ENCODE measurements at places on chromosomes 3 and 15. TPM values are rescaled to one million over a fixed set of nuclear protein-coding genes. Genes with fewer than 3 reads are reported as not detected.

The ACTRT3 gene
- total RNA-seq, result 3.2 TPM

DNA sequence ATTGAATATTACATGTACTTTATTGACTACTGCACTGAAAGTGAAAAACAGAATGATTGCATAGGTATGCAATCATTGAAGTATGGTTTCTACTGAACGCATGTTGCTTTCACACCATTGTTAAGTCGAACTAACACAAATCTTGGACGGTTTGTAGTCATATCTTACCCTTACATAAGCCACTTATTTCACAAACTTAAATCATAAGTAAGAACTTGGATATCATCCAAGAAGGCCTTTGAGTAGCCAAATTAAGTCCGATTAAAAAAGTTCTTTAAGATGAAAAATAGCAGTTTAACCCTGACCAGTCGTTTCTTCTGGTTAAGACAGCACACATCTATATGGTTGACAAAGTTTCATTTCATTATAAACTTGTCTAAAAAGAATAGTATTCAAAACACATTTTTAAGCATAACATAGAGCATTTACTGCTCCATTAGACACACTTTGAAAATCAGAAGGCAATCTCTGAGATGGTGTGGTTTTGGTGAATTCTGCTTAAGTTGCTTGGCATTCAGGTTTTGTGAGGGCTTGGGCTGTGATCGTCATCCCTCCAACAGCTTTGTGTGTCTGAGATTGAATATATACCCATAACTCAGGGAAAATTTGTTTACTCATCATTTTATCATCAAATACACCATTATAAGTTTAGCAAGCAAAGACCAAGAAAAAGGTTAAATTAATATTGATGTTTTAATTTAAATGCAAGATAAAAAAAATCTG is 92.2 kb downstream of the NFKBIZ start:
- H3K27ac ChIP-seq, result peak overlapping the region; percentile 3
- DNase-seq, result no peak
- H3K4me1 ChIP-seq, result peaks cover 12% of the 10 kb centered on the region

The CCR8 gene
- not detected for total RNA-seq

DNA sequence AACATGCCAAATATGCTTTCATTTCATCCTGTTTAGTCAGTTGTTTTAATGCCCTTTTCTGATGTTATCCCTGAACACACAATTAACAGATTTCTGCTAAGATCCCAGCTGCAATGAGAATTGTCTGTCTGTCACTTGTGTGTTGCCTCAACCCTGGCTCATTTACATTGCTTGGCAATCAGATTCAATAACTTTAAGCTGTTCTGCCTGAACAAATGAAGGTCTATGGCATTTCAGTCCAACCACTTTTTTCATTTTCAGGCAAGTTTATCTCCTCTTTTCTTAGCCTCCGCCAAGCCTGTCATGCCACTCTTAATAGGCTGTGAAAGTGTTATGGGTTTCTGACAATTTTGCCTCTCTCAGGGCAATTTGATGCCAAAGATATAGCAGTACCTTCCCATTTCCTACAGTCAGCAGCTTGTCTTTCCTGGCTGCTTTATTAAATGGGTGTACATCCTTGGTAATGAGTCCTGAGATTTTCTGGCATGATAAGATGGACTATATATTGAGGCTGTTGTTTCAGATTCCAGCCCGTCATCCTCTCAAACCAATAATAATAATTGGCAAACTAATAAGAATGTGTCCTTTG is 68.7 kb upstream of the ADAMTS9 start:
- H3K27me3 ChIP-seq, result no peaks in the 10 kb centered on the region
- H3K36me3 ChIP-seq, result no peaks in the 10 kb centered on the region
- no peak overlapping the region for H3K27ac ChIP-seq
- H3K4me3 ChIP-seq, result no peak overlapping the region

GRCh38 chr15:101434032-101434920 is 55.2 kb downstream of the PCSK6 start:
- H3K4me3 ChIP-seq, result no peak overlapping the region
- no peaks in the 10 kb centered on the region for H3K36me3 ChIP-seq
- H3K27me3 ChIP-seq, result no peaks in the 10 kb centered on the region
- H3K27ac ChIP-seq, result no peak overlapping the region
- DNase-seq, result no peak

DNA sequence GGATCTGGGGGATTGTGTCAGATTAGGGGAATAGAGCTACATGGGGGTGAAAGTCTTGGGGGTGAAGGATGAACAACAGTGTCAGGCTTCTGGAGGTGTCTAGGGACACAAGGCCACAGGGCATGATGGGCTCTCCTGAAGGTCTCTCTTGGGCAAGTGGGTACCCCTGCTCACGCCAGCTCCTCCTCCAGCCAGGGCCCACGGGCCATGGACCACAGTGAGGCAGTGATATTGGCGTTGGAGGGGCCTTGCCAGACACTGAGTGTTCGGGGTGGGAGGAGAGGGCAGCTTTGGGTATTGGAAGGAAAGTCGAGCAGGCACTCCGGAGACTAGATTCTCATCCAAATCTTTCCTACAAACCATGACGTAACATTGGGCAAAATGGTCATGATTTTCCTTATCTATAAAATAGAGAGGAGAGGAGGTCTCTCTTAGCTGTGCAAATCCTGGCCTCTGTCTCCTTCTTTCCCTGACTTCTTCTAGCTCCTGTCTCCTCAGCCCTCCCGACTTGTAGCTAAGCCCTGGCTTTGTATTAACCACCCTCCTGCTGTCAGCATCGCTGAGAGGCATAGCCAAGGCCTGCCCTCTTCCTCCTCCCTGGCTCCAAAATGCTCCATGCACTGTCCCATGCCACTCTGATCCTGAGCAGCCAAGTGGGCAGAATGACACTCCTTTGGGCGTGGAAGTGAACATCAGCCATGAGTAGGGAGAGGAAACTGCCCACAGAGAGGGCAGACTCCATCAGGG is 24.0 kb upstream of the SRP14 start:
- no peaks in the 10 kb centered on the region for H3K36me3 ChIP-seq
- H3K4me3 ChIP-seq, result no peak overlapping the region
- no peak for DNase-seq
- H3K27ac ChIP-seq, result no peak overlapping the region
- peaks cover 6% of the 10 kb centered on the region for H3K4me1 ChIP-seq

The EXD1 gene
- total RNA-seq, result not detected

- H3K27me3 ChIP-seq, result no peaks in the 10 kb centered on the region
- H3K27ac ChIP-seq, result no peak overlapping the region
- no peak overlapping the region for H3K4me3 ChIP-seq
- peaks cover 3% of the 10 kb centered on the region for H3K36me3 ChIP-seq
- no peak for DNase-seq
Measured at GRCh38 chr3:63910891-63911290, 1.3 kb downstream of the SCAANT1 start.

The SCN11A gene
- total RNA-seq, result 0.12 TPM

GRCh38 chr3:194727435-194728128 is 41.9 kb downstream of the FAM43A start:
- H3K27me3 ChIP-seq, result no peaks in the 10 kb centered on the region
- H3K27ac ChIP-seq, result no peak overlapping the region
- no peaks in the 10 kb centered on the region for H3K36me3 ChIP-seq
- no peaks in the 10 kb centered on the region for H3K4me1 ChIP-seq
- H3K4me3 ChIP-seq, result no peak overlapping the region

DNA sequence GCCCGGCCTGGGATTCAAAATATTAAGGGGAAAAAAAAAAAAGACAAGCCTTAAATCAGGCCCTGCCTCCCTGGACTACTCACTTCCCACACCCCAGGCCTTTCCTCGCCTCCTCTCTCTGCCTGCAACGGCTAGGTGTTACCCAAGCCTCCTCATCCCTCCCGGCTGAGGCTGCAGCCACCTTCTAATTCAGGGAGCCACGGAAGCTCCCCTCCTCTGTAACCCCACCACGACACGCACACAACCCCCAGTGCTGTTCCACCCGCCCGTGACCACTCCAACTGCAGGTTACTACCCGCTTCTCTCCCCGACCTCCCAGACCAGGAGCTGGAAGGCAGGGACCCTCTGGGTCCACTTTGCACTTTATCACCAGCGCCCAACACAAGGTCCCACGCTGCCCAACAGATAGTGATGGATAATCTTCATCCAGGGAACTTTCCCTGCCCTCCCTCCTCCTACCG is 936 bp downstream of the KIF7 start:
- no peaks in the 10 kb centered on the region for H3K4me1 ChIP-seq
- H3K27ac ChIP-seq, result no peak overlapping the region
- H3K4me3 ChIP-seq, result no peak overlapping the region
- no peak for DNase-seq
- H3K27me3 ChIP-seq, result no peaks in the 10 kb centered on the region

DNA sequence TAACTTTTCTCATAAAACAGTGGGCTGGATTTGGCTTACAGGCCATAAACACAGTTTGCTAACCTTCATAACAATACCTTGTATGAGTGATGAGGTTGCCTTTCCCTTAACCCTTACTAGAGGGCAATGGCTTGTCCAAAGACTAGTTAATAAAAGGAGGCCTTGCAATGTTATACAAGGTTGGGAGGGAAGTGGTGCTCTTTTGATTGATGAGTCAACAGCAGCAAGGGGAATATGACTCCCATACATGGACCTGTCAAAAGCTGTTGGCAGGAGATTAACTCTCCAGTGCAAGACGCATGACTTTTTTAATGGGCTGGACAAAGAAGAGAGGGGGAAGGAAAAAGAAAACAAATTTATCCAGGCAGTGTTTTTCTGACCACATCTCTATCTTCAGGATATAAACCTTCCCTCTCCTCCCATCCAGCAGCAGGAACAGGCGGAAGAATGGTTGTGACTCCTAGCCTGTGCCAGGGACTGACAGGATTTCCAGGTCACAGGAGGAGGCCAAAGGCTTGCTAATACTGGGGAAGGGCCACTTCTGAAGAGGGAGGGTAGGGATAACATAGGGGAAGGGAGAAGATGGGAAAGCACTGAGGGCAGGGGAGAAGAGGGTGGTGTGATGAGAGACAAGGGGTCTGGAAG is 35.2 kb upstream of the ARL14 start:
- H3K36me3 ChIP-seq, result no peaks in the 10 kb centered on the region
- DNase-seq, result no peak
- no peaks in the 10 kb centered on the region for H3K4me1 ChIP-seq
- H3K27me3 ChIP-seq, result no peaks in the 10 kb centered on the region

The SPINK8 gene
- not detected for total RNA-seq

GRCh38 chr15:60520013-60520824 is 41.3 kb upstream of the ICE2 start:
- H3K4me3 ChIP-seq, result no peak overlapping the region
- no peaks in the 10 kb centered on the region for H3K4me1 ChIP-seq
- H3K27me3 ChIP-seq, result no peaks in the 10 kb centered on the region
- DNase-seq, result peak; percentile 49
- H3K27ac ChIP-seq, result no peak overlapping the region
- H3K36me3 ChIP-seq, result no peaks in the 10 kb centered on the region

DNA sequence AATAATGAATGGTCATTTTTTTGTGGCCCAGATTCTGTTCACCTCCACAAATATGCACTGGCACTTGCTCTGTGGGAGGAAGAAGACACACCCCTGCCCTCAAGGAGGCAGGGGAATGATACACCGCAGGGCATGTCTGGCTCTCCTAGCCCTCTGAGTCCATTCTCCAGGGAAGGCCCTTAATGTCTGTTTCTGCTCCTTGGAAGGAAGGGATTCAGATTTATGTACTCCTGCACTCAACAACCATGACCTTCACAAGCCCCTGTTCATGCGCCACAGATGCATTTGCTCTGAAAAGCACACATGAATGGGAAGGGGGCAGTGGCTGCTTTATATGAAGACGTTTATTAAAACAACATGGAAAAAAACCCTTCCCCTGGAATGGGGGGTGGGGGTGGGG is 333.8 kb downstream of the EPHB1 start:
- no peaks in the 10 kb centered on the region for H3K4me1 ChIP-seq
- no peak for DNase-seq
- no peak overlapping the region for H3K4me3 ChIP-seq
- no peak overlapping the region for H3K27ac ChIP-seq

The SLC6A6 gene
- total RNA-seq, result 96.3 TPM

The CTXND1 gene
- total RNA-seq, result 2.2 TPM

DNA sequence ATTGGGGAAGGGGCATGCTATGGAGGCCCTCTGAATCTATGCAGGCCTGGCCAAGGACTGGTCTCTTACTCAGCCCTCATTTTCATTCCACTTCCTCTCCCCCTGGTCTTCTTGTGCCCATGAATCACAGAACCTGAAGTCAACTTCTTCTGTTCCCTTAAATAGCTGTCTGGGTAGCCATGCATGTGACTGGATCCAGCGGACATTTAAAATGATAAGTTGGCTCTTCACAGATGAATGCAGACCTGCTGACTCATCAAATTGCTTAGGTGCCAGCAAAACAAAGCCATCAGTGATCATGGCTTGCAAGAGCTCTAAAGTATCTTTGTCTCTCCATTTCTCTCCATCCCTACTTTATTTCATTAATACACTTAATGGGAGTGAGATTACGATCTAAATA is 90.1 kb upstream of the CADPS start:
- no peak overlapping the region for H3K4me3 ChIP-seq
- no peaks in the 10 kb centered on the region for H3K36me3 ChIP-seq
- no peaks in the 10 kb centered on the region for H3K27me3 ChIP-seq
- no peaks in the 10 kb centered on the region for H3K4me1 ChIP-seq

The HYAL1 gene
- 1.6 TPM for total RNA-seq

The TMOD2 gene
- 10.4 TPM for total RNA-seq

The IL17RD gene
- total RNA-seq, result 1.9 TPM

The P3H2 gene
- total RNA-seq, result 50.4 TPM

GRCh38 chr3:4097801-4098200 is 205.4 kb upstream of the SETMAR start:
- H3K36me3 ChIP-seq, result no peaks in the 10 kb centered on the region
- no peak overlapping the region for H3K27ac ChIP-seq
- H3K27me3 ChIP-seq, result no peaks in the 10 kb centered on the region
- H3K4me3 ChIP-seq, result no peak overlapping the region

DNA sequence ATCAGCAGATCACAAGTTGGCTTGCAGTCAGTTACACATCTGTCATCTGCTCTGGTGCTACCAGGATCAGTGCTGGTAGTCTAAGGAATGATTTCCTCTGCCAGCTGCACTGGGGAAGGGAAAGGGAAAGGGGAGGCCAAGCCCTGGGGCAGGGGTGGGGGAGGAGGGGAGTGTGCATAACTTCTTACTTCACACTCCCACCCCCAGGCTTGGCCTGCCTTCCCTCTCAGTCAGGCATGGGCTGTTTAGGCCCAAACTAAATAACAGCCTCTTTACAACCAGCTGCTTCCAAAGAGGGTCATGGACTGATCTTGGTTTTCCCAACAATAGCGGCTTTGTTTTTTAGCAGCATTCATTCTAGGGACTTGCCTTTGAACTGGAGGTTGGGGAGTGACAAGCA is 86.1 kb upstream of the PSMD6 start:
- no peaks in the 10 kb centered on the region for H3K27me3 ChIP-seq
- no peaks in the 10 kb centered on the region for H3K4me1 ChIP-seq
- peaks cover 14% of the 10 kb centered on the region for H3K36me3 ChIP-seq
- no peak overlapping the region for H3K27ac ChIP-seq

The PPM1L gene
- 17.7 TPM for total RNA-seq

The ALCAM gene
- 147 TPM for total RNA-seq

DNA sequence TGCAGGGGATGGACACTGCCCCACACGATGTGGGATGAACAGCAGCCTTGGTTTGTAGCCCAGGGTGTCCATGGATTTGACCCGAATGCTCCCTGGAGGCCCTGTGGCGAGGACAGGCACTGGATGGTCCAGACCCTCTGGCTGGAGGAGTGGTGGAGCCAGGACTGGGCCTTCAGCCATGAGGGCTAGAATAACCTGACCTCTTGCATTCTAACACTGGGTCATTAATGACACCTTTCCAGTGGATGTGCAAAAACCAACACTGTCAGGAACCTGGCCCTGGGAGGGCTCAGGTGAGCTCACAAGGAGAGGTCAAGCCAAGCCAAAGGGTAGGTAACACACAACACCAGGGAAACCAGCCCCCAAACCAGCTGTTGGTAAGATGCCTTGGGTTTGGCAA is 51.4 kb downstream of the OXNAD1 start:
- no peaks in the 10 kb centered on the region for H3K27me3 ChIP-seq
- H3K4me3 ChIP-seq, result no peak overlapping the region
- H3K27ac ChIP-seq, result no peak overlapping the region
- no peak for DNase-seq
- peaks cover 10% of the 10 kb centered on the region for H3K36me3 ChIP-seq
- peaks cover 2% of the 10 kb centered on the region for H3K4me1 ChIP-seq

The GOLGA6L10 gene
- total RNA-seq, result 2.6 TPM

Data from lung (tissue), 17 donors.